ENCODE measurements at places on chromosomes 5 and 9. TPM values are rescaled to one million over a fixed set of nuclear protein-coding genes. Genes with fewer than 3 reads are reported as not detected.

Gene HTR4
- not detected for total RNA-seq

Gene PCDH1
- total RNA-seq = 9.0 TPM

Gene CCDC171
- 1.5 TPM for total RNA-seq

Gene TRAF1
- total RNA-seq = 4.7 TPM

Gene GLDC
- 4.0 TPM for total RNA-seq

Gene TAF9
- total RNA-seq = 142 TPM

Gene CNTFR
- total RNA-seq = 2.7 TPM

Data from Panc1 (cell line).